ENCODE measurements at places on chromosomes 13 and 19.

DNA sequence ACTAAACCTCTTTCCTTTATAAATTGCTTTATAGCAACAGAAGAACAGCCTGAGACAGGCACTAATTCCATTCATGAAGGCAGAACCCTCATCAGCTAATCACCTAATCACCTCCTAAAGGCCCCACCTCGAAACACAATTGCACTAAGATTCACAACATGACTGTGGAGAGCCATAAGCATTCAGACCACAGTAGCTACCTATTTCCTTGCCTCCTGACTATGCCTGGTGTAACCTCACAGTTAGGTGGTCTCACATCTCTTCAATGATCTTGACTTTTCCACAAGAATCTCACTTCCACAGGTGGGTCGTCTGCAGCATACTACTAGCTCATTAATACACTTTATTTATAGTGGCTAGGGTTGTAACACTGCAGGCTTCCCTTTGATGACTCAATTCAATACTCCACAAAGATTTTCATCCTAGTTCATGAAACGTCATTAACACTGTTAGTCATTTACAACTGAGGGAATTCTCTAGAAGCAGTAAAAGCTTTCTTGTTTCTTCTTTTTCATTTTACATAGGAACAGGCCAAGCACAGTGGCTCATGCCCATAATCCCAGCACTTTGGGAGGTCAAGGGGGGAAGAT lies 27.1 kb downstream of the STK24 start:
- peak; percentile 55 for DNase-seq

DNA sequence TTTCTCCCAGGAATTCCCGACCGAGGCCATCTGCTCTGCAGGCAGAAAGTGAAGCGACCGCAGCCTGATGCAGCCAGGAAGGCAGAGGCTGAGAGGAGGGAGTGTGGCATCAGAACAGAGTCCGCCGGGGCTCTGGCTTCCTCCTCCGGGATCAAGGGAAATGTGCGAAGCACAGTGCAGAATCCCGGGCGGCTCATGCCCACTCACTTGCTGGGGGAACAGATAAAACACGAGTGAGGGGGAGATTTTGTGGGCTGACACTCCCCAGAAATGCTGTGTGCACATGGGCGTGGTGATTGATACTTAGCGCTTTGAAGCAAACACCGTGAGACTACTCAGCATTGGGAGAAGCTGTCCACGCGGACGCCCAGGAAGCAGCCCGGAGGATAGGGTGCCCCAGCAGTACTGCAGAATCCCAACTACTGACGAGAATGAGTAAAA lies 75.3 kb upstream of the POMP start:
- no peak for DNase-seq

GRCh38 chr19:3710265-3710812 lies 2.2 kb downstream of the TJP3 start:
- DNase-seq = peak; percentile 66

DNA sequence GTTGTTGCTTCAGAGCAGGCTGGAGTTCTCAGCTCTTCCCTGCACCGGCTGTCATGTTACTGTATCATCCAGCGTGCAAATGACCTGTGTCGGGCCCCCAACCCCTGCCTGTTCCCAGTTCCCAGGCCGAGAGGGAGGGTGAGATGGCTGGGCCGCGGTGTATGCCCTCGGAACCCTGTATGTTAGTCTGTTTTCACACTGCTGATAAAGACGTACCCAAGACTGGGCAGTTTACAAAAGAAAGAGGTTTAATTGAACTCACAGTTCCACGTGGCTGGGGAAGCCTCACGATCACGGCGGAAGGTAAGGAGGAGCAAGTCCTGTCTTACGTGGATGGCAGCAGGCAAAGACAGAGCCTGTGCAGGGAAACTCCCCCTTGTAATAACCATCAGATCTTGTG lies 10.9 kb downstream of the TMEM255B start:
- DNase-seq = no peak

DNA sequence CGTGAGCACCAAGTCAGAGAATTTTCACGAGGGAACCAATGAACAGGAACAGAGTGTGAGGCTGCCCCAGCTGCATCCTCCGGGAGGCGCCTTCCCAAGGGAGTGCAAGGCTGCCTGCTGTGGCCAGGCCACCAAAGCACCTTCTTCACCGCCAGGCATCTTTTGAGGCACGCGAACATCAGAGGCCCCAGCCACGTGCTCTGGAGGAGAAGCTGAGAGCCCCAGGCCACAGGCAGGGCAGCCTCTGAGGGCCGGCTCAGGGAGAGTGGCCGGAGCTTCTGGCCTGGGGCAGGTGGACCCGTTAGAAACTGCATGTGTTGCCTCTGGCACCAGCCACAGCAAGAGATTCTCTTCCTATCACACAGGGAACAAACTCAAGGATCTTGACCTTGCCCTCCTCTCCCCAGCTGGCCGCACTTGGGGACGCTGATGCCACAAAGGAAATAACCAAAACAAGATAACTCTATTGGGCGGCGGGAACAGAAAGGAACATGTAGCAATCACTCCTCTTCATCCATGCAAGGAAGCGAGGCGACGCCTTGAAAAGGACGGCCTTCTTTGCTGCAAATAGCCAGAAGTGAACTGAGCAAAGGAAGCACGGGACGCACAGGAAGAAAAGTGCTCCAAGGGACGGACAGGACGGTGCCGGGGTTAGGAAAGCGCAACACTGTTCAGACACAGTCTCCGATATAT lies 19.9 kb downstream of the GAS6 start:
- DNase-seq = no peak

DNA sequence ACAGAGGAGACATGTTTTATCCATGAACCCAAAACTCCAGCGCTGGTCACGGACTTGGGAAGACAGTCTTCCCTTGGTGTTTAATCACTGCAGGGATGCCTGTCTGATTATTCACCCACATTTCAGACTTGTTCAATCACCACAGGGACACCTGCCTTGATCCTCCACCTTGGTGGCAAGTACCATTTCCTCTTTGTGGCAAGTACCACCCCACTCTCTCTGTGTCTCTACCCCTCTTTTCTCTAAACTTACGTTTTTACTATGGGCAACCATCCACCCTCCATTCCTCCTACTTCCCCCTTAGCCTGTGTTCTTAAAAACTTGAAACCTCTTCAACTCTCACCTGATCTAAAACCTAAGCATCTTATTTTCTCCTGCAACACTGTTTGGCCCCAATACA lies 16.8 kb downstream of the ZNF83 start:
- DNase-seq = no peak

DNA sequence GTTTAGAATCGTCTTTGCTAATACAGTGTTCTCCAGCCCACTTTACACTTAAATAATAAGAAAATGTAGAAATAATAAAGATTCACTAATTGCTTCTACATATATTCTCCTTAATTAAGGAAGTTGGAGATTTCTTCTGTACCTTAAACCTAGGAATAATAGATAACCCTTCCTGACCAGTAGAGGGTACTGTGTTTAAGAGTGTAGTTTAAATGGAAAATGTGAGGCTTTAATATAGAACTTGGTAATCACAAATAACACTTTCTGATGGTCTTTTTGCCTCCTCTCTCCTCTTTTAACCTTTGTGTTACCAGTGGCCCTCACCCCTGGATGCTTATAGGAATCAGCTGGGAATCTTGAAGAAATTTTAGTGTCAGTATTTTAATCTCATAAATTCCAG lies 20.7 kb downstream of the POMP start:
- DNase-seq = peak; percentile 20

DNA sequence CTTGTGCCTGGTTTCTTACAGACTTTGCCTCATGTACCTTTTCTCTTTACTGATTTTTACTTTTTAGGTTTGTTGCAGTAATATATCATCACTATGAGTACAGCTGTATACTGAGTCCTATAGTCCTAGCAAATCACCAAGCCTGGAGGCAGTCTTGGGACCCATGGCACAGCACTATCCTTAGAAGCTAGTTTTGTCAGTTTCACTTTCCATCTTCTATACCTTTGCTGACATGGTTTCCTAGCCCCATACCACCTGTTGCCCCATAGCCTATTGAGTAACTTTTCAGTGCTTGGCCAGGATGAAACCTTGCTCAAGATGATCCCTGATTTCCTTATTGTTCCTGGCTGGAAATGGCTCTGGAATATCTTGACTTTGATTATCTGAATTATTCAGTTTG lies 826.4 kb downstream of the GPC5 start:
- no peak for DNase-seq

GRCh38 chr13:22915442-22916082 lies 265.2 kb upstream of the SGCG start:
- DNase-seq = peak; percentile 53

GRCh38 chr13:61670384-61671161 lies 254.9 kb upstream of the PCDH20 start:
- DNase-seq = no peak

DNA sequence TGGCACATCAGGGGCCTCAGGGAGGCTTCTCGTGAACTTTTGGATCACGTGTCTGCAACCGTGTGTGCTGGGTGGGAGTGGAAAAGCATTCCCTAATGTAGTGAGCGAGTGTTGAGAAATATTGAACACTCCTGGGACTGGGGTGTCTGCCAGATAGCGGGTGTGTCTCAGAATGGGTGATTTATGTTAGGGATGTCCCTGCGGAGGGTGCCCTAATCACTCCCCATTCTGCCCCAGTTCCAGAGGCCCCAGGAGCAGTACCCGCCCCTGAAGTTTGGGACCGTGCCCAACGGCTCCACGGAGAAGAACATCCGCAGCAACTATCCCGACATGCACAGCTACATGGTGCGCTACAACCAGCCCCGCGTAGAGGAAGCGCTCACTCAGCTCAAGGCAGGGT lies 24.2 kb upstream of the GRWD1 start:
- no peak for DNase-seq

- no peak for DNase-seq
Observed at GRCh38 chr13:92849381-92849780, 377.2 kb upstream of the GPC6 start.

DNA sequence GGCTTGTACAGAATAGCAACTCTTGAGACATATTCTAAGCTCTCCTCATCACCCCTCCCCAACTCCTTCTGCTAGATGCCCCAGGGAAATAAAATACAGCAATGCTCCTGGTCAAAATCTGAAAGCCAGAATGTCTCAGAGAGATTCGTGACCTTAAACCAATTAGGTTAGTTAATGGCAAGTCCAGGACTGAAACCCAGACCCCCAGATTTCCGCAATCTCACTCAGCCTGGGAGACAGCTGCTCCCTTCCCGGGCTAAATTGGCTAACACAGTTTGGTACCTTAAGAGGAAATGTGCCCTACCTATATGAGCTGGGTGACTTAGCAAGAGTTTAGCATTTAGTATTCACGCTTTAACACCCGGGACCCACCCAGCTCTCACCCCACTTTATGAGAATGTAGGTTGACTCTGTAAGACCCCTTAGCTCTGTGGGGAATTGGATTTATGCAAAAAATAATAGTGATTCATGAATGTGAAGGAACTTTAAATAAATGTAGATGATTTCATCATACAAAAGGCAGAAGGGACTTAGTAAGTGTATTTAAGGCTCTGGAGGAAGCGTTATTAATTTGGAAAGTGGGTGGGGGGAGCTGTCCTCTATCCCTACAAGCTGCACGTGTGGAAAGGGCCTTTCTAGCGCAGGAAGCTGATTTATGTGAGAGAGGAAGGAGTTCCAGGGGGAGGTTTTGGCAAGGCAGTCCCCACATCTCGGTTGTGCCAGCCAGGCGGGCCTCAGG lies 1.1 kb downstream of the DLEU7 start:
- DNase-seq = no peak

GRCh38 chr19:3210347-3211017 lies 14.0 kb upstream of the CELF5 start:
- DNase-seq = peak; percentile 52

DNA sequence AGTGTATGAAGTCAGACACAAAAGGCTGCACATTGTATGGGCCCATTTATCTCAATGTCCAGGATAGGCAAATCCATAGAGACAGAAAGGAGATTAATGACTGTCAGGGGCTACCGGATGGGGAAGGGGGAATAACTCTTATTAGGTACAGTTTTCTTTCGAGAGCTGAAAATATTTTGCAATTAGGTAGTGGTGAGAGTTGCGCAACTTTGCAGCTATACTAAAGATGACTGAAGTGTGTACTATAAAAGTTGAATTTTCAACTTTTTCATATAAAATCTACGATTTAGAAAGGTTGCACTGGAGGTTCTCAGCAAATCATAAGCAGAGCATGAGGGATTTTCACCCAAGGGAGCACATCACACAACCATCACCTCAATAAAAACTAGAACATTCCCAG lies 16.1 kb upstream of the SLC15A1 start:
- peak; percentile 16 for DNase-seq

GRCh38 chr19:58010507-58010906 lies 7.9 kb upstream of the ZNF606 start:
- DNase-seq = no peak

- peak; percentile 68 for DNase-seq
Observed at GRCh38 chr13:44726778-44727177, 150.6 kb upstream of the TSC22D1 start.

DNA sequence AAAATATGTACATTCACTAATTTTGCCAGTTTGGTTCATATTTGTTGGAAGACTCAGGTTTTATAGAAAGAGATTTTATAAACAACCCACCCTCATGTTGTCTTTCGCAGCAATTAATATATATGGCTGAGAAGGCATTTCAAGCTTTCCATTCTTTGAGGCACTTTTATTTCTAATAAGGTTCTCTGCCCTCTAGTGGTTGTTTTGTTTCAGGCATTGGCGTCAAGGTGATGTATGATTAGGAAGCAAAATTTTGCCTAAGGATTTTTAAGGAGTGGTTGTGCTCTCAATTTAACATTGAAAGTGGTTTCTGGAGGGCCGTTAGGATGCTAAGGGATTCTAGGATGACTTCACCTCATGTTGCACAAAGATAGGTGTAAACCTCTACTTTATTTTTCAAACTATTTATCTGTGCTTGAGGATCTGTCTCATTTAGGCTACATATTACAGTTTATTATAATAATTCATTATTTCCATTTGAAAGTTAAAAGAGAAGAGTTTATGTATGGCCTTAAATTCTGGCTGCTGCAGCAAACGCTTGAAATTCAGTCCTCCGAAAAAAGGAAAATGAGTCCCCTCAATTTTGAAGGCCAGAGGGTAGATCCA lies 35.9 kb downstream of the OXGR1 start:
- peak; percentile 55 for DNase-seq

DNA sequence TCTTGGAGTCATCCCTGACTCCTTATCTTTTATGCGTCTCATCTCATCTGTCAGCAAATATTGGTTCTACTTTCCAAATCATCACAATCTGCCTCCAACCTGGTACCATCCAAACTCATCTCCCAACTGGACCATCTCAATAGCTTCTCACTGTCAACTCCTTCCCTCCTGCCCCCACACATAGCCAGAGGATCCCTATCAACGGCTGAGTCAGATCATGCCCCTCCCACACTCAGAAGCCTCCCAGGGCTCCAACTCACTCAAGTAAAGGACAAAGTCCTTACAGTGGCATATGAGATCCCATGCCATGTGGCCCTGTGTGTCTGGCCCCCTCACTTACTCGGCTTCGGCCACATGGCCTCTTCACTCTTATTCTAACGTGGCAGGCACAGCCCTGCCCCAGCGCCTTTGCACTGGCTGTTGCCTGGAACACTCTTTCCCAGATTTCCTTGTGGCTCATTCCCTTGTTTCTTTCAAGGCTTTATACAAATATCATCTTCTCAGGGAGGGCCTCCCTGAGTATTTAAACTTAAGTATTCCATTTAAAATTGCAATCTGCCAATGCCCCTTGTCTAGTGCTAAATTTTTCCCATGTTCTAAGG lies 4.3 kb downstream of the SPRED3 start:
- peak; percentile 45 for DNase-seq
